ENCODE measurements at places on chromosomes 6 and 20. TPM values are rescaled to one million over a fixed set of nuclear protein-coding genes. Genes with fewer than 3 reads are reported as not detected.

Gene MOG
- not detected for total RNA-seq

Gene PGC
- not detected for total RNA-seq

Gene C20orf202
- not detected for total RNA-seq

Gene ARG1
- total RNA-seq, result not detected

Gene EYA2
- 0.15 TPM for total RNA-seq

Gene RHAG
- total RNA-seq, result not detected

Gene FLRT3
- 0.27 TPM for total RNA-seq

Gene AVP
- total RNA-seq, result not detected

Gene SRXN1
- 53.7 TPM for total RNA-seq

Gene EDN3
- not detected for total RNA-seq

Gene TOMM34
- 118 TPM for total RNA-seq

Gene NKX2-4
- total RNA-seq, result 1.2 TPM
